ENCODE measurements at places on chromosomes 7 and 10.

DNA sequence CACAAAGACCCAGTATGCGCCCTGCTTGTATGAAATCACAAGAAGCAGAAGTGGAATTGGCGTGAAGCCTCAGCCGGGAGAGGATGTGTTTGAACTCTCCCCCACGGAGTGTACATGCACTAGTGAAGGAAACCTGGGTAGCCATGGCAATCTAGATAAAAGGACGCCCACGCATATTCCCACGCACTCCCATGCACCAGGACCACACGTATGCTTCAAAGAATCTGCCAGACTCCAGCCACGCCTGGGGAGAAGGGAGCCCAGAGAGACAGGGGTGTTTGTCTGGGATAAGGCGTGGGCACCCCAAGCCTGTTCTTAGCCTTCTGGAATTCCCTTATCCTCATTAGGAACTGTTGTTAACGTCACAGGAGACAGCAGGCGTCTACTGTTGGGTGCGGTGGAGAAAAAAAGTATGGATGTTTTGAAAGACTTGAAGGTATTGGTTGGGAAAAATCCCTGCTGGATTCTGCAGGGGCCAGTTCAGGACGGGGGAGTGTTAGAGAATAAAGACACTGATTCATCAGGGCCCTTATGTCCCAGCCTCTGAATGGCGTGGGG lies 28.9 kb upstream of the ECHDC3 start:
- peak; percentile 12 for DNase-seq

DNA sequence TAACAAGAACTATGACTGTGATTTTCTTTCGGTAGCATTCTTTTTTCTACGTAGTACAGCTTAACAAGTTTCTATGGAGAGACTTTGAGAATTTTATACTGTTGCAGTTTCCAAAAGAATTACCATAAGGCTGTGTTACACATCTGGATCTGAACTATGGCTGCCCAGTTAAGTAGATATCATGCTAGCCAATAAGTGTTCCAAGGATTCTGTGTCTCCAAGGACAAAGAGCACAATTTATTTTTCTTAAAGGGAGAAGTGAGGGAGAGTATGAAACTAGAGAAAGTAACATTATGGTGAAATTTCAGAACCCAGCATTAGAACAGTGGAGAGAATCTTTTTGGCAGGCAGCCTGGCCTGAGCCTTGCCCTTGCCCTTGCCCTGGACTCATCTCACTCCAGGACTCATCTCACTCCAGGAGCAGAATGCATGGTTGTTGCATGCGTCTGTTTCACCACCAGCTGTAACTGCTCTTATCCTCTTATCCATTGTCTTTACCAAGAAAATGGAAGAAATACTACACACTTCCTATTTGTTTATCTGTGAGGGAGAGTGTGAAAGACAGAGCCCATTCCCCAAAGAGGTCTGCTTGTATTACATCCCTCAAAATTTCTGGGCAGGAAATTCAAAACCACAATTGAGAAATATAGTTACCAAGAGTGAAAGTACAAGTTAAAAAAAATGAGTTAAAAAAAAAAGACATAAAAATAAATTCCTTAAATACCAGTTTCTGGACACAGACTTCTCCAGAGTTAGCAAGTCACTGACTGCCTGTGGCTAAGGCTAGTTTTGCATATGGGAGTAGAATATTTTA lies 1067.5 kb downstream of the NRG3 start:
- no peak for DNase-seq

GRCh38 chr10:71219918-71220688 lies 7.7 kb downstream of the UNC5B start:
- no peak for DNase-seq

- peak; percentile 30 for DNase-seq
Observed at GRCh38 chr10:7756360-7756992, 31.3 kb downstream of the KIN start.

- no peak for DNase-seq
Observed at GRCh38 chr10:124529661-124530214, 68.1 kb downstream of the LHPP start.

DNA sequence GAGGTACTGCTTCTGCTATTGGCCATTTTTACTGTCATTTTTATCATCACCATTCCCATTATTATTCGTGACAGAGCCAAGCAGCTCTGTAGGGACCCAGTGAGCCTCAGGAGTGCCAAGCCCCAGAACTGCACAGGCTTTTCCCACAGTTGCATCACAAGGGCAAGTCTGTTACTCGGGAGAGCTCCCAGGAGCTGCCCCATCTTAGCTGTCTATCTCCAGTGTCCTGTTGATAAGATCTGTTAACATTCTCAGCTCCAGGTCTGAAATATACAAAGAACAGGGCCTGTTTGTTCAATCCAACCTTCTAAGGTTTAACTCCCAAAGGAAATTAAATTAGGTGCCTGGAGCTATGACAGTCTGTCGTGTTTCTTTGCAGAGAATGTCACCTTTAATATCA lies 20.2 kb upstream of the TRIM8 start:
- DNase-seq = no peak

DNA sequence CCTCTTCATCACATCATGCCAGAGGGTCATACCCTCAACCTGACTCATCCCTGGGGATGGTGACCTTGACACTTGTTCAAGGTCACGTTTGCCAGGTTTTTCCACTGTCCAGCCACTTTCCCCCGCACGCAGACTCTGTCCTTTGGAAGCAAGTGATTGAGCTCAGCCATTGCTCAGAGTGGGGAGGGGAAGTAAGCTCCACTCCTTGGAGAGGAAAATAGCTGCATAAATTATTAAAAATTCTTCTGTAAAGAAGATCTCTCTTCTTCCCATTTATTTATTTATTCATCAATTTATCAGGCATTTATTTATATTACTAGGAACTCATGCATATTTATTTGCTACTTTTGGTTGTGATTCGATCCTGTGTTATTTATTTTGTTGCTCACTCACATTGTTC lies 88.0 kb downstream of the GLRX3 start:
- no peak for DNase-seq

GRCh38 chr7:91293136-91293535 lies 28.9 kb downstream of the FZD1 start:
- DNase-seq = no peak

- DNase-seq = no peak
Observed at GRCh38 chr7:107220356-107220755, 51.6 kb downstream of the HBP1 start.

GRCh38 chr10:131431978-131432690 lies 120.6 kb upstream of the TCERG1L start:
- DNase-seq = no peak

- DNase-seq = peak; percentile 12
Observed at GRCh38 chr10:84406561-84406960, 78.2 kb downstream of the CCSER2 start.

DNA sequence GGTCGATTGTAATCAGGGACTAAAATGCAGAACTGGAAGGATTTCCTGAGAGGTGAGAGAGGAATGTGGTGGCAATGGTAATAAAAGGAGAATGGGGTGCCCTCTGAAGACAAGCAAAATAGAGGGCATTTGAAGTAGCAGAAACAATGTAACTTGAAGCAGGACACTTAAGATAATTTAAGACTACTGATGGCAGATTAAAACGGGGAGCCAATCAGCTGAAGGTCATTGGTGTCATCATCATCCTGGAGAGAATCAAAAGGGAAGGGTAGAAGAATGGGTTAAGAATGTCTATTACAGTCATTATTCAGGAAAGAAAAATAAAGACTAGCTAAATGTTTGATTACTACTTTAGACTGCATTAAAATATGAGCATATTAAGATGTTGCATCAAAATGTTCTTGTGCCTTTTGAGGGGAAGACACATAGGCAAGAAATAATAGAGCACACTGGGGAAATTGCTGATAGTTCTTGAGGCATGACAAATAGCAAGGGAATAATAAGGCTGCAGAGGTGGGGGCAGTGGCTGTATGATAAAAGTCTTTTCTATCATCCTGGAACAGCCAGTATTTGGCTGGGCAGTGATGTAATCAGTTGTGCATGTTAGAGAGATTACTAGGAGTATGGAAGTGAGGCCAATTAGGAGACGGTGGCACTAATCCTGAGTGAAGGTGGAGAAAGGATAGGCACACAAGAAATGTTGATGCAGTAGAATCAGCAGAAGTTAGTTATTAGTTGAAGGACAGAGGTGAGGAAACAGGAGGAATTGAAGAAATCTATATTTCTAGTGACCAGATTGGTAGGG lies 60.2 kb downstream of the CCDC71L start:
- no peak for DNase-seq

- DNase-seq = peak; percentile 71
Observed at GRCh38 chr10:60175441-60175971, 214.2 kb downstream of the ANK3 start.

DNA sequence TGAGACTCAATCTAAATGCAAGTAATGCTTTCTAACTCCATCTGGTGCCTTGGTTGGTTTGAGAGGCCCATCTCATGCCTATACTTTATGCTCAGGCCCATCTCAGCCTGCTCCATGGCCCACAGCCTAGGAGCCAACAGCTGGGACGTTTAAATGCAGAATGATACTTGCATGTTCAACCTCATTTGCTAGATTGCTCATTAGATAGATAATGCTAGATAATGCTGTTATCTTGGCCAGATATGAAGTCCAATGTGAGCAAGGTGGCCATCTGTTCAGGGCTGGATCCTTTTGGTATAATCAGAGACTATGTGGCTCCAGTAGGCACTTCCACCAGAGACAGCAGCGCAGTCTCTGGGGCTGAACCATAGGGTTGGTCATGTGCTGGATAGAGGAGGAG lies 321.6 kb upstream of the PHYHIPL start:
- DNase-seq = no peak

GRCh38 chr10:102615361-102615760 lies 28.9 kb upstream of the TRIM8 start:
- DNase-seq = no peak

DNA sequence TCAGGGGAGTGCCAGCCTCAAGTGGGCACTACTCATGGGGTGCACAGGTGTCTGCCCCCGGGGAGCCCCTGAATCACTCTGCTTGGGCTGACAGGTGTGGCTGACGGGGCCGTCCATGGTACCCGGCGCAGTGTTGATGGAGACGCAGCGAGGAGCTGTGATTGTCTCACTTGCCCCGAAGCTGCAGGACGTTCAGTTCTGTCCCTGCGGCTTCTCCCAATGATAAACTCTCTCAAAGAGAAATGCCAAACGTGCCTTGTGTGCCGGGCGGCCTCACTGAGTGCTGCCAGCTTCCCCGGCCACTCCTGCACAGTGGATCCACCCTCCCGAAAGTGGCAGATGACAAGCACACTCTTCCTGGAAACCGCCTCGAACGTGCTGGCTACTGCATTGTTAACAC lies 203.2 kb downstream of the DNAJB6 start:
- no peak for DNase-seq

DNA sequence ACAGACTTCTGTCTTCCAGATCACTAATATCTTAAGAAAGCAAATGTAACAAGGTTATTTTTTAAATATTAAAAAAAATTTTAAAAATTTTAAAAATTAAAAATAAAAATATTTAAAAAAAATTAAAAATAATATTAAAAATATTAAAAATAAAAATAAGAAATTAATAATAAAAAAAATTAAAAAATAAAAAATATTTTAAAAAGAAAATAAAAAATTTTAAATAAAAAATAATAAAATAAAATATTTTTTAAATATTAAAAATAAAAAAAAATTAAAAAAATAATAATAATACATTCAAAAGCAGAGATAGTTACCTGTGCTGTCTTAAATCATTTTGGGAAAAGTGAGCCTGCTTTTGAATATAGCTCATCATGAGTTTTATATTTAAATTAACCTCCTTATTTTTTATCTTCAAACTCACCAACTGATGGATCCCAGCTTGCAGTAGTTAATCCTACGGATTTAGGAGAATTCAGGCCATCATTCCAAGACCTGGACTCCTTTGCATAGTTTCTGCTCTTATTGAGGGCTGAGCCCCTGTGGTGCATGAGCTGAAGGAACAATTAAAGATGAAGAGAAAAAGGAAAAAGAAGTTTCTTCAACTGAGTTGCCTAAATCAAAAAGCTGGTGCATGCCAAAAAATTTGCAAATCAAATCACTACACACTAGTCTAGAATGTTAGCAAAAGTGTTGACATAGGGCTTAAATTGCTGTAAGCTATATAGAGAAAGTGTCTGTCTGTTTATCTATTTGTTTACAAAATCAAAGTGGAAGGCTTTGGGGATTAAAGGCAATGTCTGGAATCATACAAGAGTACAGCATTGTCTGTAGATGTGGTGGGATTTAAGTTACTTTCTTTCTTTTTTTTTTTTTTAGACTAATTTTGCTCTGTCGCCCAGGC lies 50.5 kb upstream of the ZNF438 start:
- no peak for DNase-seq

GRCh38 chr7:47543714-47544113 lies 38.2 kb downstream of the TNS3 start:
- no peak for DNase-seq

DNA sequence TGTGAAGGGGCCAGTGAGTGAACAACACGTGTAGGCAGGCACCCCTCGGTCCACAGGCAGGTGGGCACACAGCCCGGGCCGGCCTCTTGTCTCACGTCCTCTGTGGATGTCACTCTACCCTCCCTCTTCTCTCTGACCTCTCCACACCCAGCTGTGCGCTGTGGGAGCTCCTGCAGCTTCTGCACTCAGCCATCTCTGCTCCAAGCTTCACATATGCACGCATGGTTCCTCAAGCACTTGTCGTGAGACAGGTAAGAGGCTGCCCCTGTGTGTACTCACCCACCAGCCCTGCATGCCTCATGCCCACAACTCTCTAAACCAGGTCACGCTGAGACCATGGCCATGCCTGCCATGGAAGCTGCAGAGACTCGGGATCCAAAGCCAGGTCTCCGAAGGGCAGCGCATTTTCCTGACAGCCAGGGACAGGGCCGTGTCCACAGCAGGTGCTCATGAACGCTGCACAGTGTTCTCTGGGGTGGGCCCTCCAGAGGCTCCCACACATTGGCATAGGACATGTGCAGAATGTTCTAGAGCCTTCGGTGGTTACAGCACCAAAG lies 477.5 kb downstream of the PTPRN2 start:
- DNase-seq = no peak

DNA sequence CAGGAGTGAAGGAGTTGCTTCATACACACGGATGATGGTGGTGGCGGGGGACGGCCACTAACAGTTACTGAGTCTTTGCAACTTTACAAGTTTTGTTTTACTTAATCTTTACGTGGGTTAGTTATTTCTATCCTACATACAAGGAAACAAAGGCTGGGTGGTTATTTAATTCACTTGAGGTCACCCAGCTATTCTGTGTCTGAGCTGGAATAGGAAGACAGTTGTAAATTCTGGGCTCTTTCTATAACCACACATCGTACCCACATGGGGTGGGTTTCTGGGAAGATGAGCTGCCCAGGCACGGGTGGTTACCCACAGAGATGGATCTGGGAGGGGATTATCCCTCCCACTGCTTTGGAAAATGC lies 137.9 kb downstream of the ANLN start:
- DNase-seq = no peak

- no peak for DNase-seq
Observed at GRCh38 chr7:16774294-16774693, 20.7 kb downstream of the TSPAN13 start.

- DNase-seq = no peak
Observed at GRCh38 chr10:102646610-102647442, 2.5 kb downstream of the TRIM8 start.
